Activated naive CD8-positive, alpha-beta T cell treated with anti-CD3 and anti-CD28 coated beads for 36 hours (primary cell): ENCODE measurements at places on chromosomes 5 and 9.

- no peak overlapping the region for H3K4me3 ChIP-seq
- H3K4me1 ChIP-seq: peaks cover 31% of the 10 kb centered on the region
- peaks cover 13% of the 10 kb centered on the region for H3K36me3 ChIP-seq
- H3K27ac ChIP-seq: no peak overlapping the region
- no peaks in the 10 kb centered on the region for H3K27me3 ChIP-seq
- DNase-seq: no peak
Observed at GRCh38 chr9:33461492-33461891, 12.2 kb downstream of the NOL6 start.

GRCh38 chr5:76690704-76691466, 25.0 kb upstream of the F2R start:
- no peaks in the 10 kb centered on the region for H3K27me3 ChIP-seq
- H3K4me3 ChIP-seq: no peak overlapping the region
- H3K27ac ChIP-seq: peak overlapping the region; percentile 75
- peaks cover 11% of the 10 kb centered on the region for H3K4me1 ChIP-seq
- H3K36me3 ChIP-seq: peaks cover 5% of the 10 kb centered on the region
- no peak for DNase-seq

GRCh38 chr9:129422843-129423192, 198.1 kb downstream of the C9orf50 start:
- no peaks in the 10 kb centered on the region for H3K27me3 ChIP-seq
- peaks cover 9% of the 10 kb centered on the region for H3K4me1 ChIP-seq
- H3K36me3 ChIP-seq: no peaks in the 10 kb centered on the region
- DNase-seq: no peak

GRCh38 chr9:111632060-111632459, 926 bp downstream of the DNAJC25 start:
- DNase-seq: no peak
- peaks cover 42% of the 10 kb centered on the region for H3K4me1 ChIP-seq
- H3K27ac ChIP-seq: peak overlapping the region; percentile 91
- no peaks in the 10 kb centered on the region for H3K27me3 ChIP-seq

DNA sequence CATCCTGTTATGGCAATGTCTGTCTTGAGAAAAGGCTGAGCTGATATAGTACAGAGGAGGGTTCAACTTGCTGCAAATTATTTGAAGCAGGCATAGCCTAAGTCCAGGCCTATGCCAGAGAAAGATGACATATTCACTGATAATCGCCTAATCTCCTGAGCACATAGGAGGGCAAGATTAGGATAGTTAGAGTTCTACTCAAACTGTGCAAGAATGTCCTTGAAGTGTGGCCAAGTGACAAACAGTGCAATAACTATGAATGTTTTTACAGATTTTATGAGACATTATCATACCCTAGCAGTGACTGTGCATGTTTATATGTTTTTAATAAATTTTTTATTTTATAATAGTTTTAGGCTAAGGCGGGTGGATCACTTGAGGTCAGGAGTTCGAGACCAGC, 96.2 kb downstream of the TSSK1B start:
- no peak for DNase-seq
- H3K27ac ChIP-seq: no peak overlapping the region
- H3K4me3 ChIP-seq: no peak overlapping the region

DNA sequence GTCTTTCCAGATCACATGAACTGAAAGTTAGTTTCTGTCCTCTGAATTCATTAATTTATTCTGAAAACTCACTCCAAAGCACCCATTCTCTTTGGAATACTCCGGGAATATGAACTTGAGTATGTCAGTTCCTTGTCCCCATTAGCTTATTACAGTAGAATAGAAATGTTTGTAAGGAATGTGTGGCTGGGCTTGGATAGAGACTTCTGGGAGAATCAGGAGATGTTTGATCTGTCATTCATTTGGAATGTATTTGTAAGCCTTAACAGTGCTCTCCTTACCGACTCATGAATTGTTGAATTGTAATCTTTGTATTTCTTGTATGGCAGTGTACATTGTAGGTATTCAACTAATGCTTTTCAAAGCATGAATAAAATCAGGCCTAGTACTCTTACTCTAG, 548.4 kb downstream of the LRRC70 start:
- no peak for DNase-seq
- peaks cover 5% of the 10 kb centered on the region for H3K27me3 ChIP-seq
- H3K36me3 ChIP-seq: no peaks in the 10 kb centered on the region
- H3K4me1 ChIP-seq: no peaks in the 10 kb centered on the region
- H3K4me3 ChIP-seq: no peak overlapping the region

GRCh38 chr9:133474215-133474614, 4.7 kb downstream of the SLC2A6 start:
- no peak overlapping the region for H3K4me3 ChIP-seq
- no peaks in the 10 kb centered on the region for H3K27me3 ChIP-seq
- no peak for DNase-seq

- no peak overlapping the region for H3K27ac ChIP-seq
- no peak overlapping the region for H3K4me3 ChIP-seq
- peaks cover 21% of the 10 kb centered on the region for H3K36me3 ChIP-seq
- no peaks in the 10 kb centered on the region for H3K27me3 ChIP-seq
- no peak for DNase-seq
- peaks cover 13% of the 10 kb centered on the region for H3K4me1 ChIP-seq
Observed at GRCh38 chr5:93870649-93871048, 129.2 kb upstream of the POU5F2 start.
